ENCODE measurements at places on chromosomes 6 and 20. TPM values are rescaled to one million over a fixed set of nuclear protein-coding genes. Genes with fewer than 3 reads are reported as not detected.

The DLK2 gene
- under 0.01 TPM for total RNA-seq

DNA sequence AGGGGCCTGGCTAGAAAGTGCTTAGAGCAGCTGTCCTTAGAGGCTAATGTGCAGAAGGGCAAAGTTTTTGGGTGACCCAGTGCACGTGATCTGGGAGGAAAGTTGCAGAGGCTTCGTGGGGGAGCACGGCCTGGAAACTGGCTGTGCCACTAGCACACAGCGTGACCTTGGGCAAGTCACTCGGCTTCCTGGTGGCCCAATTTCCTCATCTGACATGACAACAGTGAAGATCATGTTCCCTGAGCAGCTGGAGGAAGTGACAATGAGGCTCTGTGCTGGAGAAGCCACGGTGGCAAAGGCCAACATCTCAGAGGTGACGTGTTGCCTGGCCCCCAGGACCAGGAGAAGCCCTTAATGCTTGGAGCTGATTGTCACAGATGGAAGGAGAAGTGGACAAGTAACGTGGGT, 99.5 kb downstream of the FOXC1 start:
- no peak for DNase-seq

DNA sequence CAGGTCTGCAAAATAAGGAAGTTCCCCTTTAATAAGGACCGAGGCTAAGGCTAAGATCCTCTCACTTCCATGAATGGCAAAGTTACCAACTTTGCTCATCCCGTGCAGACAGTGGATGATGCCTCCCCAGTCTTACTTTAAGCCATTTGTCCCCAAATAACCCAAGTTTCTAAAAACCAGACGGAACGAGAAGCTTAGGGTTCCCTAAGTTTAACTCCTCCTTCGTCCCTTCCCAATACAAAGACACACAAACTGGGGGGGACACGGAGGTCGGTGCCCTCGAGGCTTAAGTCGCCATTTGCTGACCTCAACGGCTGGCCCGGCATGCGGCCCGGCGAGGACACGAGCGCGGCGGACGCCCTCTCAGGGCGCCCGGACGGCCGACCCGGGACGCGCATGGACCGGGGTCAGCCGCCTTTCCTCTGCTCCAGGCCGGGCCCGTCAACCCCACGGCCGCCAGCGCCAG, 527 bp downstream of the FBXO30 start:
- DNase-seq, result no peak

DNA sequence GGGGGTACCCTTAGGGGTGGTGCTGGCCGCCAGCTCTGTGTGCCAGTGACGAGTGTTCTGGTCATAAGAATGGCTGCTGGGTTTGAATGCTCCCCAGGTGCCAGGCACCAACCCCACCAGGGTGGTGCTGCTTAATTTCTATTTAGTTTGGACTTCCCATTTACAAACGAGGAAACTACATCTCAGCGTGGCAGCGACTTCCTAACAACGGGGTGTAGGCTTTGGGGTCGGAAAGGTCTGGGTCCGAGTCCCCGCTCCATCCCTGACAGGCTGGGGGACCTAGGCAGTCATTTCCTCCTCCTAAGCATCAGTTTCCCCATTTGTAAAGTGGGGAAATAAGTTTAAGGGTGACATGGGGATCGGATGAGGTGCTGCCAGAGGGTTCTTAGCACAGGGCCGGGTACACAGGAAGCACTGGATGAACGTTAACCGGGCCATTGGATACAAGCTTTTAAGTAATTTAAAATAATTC, 30.3 kb downstream of the CEBPB start:
- no peak for DNase-seq
